ENCODE measurements at places on chromosomes 11 and 22. TPM values are rescaled to one million over a fixed set of nuclear protein-coding genes. Genes with fewer than 3 reads are reported as not detected.

Gene CYP2D6
- 0.13 TPM for total RNA-seq

Gene MN1
- total RNA-seq: 0.65 TPM

Gene CHRM1
- total RNA-seq: not detected

Gene IGSF9B
- under 0.01 TPM for total RNA-seq

Gene PRAME
- not detected for total RNA-seq

Gene DNAJB13
- not detected for total RNA-seq

Gene TMPRSS6
- not detected for total RNA-seq

Gene CCDC87
- total RNA-seq: 0.50 TPM

Gene BIK
- total RNA-seq: 0.86 TPM

Gene RAB38
- total RNA-seq: 8.6 TPM

Gene ADM2
- total RNA-seq: 0.36 TPM

Gene SHANK2
- not detected for total RNA-seq

Gene SLC35F2
- 77.3 TPM for total RNA-seq

Gene BACE1
- total RNA-seq: 17.5 TPM

Gene RBMXL2
- total RNA-seq: 0.40 TPM

Gene DDTL
- total RNA-seq: 2.1 TPM

Gene KCNK7
- 0.14 TPM for total RNA-seq

Gene OR8K3
- not detected for total RNA-seq
